ENCODE measurements at places on chromosomes 2 and 18.
A peak's percentile ranks its signal among the peaks of the same experiment; 100 is the strongest.

- DNase-seq, result no peak
These were observed 37.8 kb downstream of the INO80C start for GRCh38 chr18:35459997-35460396.

DNA sequence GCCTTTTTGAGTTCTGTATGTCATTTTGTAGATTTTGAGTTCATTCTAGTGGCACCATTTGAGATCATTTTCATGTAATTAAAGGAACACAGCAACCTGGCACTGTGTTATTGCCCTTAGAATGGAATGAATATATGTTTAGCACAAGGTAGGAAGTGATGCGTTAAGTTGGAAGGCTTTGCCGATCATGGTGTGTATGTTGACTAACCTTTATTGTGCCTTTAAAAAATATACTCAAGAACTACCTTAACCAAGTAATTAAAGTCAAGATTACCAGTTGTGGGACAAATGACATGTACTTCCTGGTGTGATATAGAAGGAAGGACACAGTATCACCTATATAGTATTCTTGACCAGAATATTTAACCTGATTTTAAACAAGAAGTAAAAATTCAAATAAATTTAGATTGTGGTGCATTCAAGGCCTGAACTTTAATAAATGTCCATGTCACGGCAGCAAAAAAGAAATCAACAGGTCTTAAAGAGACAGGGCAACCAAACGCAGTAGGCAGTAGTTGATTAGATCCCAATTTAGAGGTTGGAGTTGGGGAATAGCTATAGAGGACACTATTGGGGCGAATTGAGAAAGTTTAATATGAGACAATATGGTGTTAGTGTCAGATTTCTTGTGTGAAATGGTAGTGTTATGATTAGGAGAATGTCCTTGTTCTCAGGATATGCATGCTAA lies 68.6 kb downstream of the MSH2 start:
- DNase-seq, result no peak

DNA sequence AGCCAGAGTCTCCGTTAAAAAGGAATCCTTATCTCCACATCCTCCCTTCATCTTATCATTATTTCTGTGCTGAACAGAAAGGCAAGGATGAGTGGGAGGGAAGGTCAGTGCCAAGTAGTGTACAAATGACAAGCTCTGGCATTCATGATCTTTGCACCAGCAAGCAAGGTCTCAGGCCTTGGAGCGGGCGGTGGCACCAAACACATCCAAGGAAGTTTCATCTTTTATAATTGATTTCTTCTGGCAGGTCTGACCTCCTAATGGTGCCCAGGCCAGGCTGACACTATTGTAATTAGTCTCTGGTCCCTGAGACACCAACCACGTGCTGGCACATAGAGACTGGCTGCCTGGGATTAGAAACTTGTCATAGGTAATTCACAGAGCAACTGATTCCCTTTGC lies 336.6 kb downstream of the EN1 start:
- DNase-seq, result no peak

GRCh38 chr18:12327510-12328178 lies 19.6 kb downstream of the TUBB6 start:
- DNase-seq, result peak; percentile 77

- peak; percentile 28 for DNase-seq
These were observed 4.9 kb downstream of the QPCT start for GRCh38 chr2:37349231-37349860.

DNA sequence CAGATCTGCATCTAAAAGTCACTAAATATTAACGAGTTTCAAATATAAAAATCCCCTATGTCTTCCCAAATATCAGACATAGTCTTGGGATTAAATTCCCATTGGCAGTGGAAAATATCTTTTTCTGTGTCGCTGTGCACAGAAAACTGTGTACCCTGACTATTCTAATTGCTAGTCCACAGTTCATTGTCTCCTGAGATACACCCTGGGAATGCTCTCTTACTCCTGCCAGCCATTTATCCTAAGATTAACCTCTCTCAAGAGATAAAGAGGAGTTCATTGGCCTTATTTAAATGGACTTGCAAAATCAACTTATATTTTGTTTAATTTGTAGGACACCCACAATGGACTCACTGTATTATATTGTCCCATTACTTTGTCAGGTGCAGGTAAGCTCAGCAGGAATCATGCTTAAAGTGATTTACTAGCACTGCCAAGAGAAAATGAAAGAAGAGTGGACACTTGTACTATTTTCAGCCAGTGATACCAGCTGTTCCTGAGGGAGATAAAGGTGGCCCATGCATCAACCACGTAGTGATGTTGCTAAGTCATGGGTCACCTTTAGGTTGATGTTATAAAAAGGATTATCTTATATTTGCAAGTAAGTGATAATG lies 553.8 kb downstream of the PIK3C3 start:
- DNase-seq, result peak; percentile 37

- no peak for DNase-seq
These were observed 1846.4 kb upstream of the PIK3C3 start for GRCh38 chr18:40108596-40108995.

- DNase-seq, result no peak
These were observed 36.5 kb upstream of the TNFRSF11A start for GRCh38 chr18:62288665-62289008.

GRCh38 chr2:24478243-24478642 lies 12.8 kb upstream of the NCOA1 start:
- DNase-seq, result no peak

GRCh38 chr2:122209377-122209776 lies 453.9 kb downstream of the TSN start:
- no peak for DNase-seq

GRCh38 chr2:74975016-74975415 lies 16.6 kb downstream of the POLE4 start:
- DNase-seq, result peak; percentile 55

DNA sequence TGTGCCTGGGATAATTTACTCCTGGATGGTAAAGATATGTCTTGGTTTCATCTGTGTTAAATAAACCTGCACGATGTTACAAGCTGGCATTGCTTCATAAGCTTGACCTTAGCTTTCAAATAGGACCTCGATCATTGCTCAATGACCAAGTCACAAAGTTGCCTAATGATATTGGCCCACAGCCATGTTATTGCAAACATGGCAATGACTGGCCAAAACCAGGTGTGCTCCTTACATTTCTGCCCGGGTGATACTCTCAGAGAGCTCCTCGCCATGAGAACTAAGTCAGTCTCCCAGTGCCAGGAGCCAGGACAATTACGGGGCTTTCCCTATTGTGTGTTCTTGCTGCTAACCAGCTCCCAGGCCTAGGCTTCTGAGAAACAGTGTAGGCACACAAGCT lies 72.5 kb upstream of the CYP1B1 start:
- DNase-seq, result no peak

All from NCI-H2081 (cell line).